ENCODE measurements at places on chromosomes 1 and 21.

- DNase-seq: no peak
Measured at GRCh38 chr1:229874136-229874535, 192.9 kb upstream of the GALNT2 start.

GRCh38 chr1:176826265-176826664 lies 338.2 kb downstream of the ASTN1 start:
- DNase-seq: no peak

DNA sequence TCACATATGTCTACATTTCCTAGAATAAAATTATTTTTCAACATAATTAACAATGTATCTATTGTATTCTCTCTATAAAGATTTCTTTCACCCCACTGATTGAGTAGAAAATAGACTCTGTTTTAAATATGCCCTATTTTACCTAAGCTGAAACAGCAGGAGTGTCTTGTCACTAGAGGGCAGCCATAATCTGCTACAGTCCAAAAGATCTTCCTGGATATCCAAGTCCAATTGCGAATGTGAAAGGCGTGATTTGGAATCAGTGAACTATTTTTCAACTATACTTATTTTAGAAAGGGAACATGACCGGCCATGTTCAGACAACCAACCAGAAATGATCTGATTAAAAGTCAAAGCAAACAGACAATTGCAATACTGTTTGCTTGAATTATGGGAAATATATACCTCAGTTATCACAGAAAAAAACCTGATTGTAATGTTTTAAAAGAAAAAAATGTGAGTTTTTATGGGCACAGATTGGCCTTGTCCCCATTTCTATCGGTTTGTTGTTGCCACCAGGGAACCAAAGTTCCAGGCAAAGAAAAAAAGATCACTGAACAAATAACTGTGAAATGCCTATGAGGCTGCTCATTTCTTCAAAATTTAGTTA lies 1211.0 kb upstream of the ADGRL4 start:
- no peak for DNase-seq

DNA sequence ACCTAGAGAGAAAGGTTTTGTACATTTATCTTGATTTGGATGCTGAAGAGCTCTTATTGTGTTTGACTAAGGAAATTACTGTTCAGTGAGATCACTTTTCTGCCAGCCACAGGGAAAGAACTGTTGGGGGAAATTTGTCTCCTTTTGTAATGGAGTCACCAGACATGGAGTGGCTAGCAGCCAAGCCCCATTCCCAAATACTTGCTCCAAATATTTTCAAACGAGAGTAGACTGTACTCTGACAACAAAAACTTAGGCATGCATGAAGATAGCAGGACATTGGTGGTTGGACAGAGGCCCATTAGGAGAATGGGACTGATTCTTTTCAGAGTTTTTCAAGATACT lies 21.1 kb downstream of the IPO9 start:
- no peak for DNase-seq

DNA sequence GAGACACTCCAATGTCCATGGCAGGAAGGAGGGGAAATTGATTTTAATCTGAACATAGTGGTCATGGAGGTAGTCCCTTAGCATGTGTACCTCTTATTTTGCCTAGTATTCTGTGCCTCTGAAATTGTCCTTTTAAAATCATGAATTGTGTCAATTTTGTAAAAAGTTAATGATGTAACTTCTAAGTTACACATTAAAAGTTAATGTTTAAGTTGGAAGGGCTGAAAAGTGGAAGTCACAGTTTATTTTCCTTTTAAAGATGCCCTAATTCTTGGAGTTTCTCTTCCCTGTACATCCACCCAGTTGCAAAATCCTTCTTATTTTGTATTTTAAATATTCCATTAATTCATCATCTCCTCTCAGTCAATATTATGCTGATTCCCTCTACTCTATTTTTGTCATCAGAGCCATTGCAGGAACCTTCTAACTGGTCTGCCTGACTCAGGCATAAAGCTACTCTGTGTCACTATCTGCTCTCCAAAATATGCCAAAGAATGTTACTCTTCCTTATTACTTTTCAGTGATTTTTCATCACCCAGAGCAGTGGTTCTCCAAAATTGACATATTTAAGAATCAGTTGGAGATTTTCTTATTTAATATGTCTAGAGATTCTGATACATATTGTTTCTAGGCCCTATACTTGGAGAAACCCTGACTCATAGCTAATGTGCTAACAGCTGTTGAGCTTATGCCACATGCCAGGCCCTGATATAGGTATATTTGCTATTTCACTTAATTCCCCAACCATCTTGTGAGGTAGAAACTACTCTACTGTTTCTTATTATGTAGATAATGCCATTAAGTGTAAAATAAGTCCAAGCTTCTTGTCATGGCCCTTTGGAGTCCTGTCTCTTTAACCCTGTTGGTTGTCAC lies 5.1 kb downstream of the HOOK1 start:
- DNase-seq: no peak

- DNase-seq: no peak
Measured at GRCh38 chr21:20822666-20823065, 175.5 kb upstream of the NCAM2 start.

DNA sequence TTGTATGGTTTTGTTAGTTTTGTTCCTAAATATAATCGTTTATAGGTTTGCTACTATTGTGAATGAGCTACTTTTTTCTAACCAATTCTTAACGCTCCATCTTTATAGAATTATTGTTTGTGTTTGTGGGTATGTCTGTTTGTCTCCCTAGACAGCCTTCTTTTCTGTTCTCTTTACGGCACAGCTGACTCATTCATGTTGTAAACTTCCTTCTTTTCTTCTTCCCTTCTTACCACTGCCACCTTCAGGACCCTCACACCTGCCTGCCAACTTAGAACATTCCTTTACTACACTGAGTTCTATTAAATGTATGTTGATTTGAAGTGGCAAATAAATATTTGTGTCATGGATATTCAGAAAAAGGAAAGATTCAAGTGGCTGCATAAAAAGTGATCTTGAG lies 29.1 kb downstream of the AK5 start:
- DNase-seq: no peak

- DNase-seq: no peak
Measured at GRCh38 chr1:81834268-81834667, 33.5 kb downstream of the ADGRL2 start.

DNA sequence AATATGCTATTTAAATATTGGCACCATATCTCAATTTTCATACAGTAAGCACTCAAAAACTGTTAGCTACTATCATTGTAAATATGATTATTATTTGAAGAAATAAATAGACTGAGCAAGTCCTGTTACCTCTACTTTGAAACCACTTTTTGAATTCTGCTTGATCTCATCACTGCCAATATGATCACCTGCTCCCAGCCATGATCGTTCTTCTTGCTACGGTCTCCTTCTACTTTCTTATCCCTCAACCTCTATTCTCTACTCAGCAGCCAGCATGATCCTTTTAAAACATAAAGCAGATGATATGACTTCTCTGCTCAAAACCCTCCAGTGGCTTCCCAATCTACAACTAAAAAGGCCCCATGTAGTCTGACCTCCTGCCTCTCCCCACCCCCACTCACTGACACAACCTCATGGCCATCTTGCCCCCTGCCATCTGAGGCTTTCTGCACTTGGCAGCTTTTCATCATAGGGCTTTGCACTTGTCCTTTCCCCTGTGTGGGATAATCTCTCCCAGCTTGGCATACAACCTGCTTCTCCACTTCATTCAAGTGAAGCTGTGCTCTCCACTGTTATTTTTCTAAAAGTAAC lies 27.2 kb downstream of the CD34 start:
- DNase-seq: no peak

DNA sequence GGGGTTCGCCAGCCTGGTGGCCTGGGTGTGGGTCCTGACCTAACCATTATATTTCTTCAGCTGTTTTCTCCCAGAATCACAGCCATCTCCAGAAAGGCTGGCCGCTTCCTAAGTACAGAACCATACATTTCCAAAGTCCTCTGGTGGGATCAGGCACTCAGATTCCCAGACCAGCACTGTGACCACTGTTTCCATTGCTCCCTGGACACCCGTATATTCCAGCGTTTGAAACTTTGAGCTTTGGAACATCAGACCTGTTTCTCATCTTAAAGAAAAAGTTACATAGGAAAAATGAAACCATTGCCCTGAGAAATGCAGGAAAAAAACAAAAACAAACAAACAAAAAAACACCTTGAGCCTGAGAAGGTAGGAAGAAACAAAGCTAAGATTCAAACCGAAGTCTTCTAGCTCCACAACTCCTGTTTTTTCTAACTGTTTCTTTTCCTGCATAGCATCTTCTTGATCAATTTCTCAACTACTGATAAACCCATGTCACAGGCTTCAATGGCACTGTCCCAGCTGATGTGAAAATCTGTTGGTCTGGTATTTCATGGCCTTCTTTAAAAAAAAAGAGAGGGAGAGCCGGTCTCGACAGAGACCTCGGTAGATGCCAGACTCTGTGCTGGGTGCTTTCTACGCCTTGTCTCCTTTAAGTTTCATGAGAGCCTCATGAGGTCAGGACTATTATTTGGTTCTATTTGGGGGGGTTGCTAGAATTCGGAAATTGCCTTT lies 221.3 kb downstream of the TOMM20 start:
- DNase-seq: no peak

DNA sequence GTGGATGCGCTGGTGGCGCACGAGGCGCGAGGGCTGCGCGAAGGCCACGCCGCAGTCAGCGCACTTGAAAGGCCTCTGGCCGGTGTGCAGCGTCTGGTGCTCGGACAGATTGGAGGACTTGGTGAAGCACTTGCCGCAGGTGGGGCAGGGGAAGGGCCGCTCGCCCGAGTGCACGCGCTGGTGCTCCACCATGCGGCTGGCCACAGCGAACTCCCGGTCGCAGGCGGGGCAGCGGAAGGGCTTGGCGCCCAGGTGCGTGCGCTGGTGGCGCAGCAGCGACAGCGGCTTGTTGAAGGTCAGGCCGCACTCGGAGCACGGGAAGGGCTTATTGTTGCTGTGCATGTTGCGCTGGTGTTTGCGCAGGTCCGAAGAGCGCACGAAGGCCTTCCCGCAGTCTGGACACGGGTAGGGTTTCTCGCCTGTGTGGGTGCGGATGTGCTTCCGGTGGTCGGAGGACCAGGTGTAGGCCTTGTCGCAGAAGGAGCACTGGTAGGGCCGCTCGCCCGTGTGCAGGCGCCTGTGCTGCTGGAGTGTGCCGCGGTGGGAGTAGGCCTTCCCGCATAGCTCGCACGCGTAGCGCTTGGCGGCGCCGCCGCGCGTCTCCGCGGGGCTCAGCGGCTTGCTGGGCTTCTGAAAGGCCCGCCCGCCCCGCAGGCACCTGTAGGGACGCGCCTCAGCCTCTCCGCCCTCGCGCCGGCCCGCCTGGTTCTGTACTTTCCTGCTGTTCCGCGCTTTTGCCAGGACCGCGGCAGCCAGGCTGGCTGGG lies 4.7 kb downstream of the ZNF648 start:
- DNase-seq: no peak

DNA sequence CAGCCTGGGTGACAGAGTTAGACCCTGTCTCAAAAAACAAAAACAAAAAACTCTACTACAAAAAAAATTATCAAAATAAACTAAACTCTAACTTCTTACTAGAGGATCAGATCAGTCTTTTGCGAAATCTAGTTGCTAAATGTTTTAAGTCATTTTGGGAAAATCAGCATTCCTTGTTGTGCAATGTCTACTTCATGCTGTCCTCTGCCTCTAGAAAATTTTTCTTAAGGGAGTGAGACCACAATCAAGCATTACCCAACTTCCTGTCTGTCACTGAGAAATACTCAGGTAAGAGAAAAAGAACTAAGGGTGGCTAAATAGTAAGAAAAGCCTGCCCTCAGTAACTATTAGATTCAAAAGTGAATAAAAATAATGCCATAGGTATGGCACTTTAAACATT lies 67.2 kb upstream of the FOXD3 start:
- DNase-seq: no peak

DNA sequence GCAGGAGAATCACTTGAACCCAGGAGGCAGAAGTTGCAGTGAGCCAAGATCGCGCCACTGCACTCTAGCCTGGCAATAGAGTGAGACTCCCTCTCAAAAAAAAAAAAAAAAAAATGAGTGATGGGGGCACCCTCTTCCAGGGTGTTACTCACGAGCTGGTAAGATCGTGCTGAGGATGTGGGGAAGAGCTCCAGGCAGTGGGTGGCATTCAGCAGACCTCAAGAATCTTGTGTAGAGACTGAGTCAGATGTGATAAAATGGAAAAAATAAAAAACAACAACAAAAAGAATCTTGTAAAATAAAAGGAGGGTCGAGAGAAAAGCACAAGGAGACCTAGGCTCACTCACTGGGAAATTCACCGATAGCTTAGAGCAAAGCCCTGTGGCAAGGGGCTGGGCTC lies 38.5 kb downstream of the EPHA2 start:
- DNase-seq: no peak

DNA sequence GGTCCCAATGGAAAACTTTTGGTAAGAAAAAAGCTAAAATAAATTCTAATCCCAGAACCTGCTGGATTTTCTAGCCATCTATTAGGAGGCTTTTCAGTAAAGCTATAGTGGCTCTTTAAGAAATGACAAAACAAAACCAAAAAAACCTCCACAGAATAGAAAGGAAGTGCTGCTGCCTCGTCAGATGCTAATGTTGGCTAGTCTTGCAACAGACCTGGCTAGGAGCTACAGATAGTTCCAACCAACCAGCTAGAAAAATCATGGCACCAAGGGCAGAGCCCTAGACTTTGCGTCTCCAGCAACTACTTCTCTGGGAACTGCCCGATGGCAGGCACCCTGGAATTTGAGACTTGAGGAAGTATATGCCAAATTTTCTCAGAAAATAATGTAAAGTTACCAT lies 7.6 kb downstream of the CD101 start:
- no peak for DNase-seq

- DNase-seq: no peak
Measured at GRCh38 chr1:198387587-198387986, 152.9 kb downstream of the ATP6V1G3 start.

- no peak for DNase-seq
Measured at GRCh38 chr1:54475357-54475881, 69.2 kb upstream of the SSBP3 start.

GRCh38 chr1:192703283-192704206 lies 67.6 kb downstream of the RGS13 start:
- DNase-seq: no peak

DNA sequence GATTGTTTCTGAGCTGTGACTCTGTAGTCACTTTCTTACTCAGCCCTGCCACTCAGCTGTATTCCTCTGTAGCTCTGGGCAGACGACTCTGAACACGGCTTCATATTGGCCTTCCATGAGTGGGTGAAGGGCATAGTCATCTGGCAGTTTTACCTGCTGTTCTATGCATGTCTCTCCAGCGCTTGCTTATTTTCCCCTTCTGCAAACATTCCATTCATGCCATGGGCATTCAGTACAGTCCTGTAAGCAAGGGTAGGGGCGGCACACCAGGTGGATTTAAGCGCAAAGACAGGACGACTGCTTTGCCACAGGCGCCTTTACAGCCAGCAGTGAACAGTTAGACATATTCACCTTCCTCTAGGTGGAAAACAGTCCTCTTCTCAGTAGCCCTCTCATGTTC lies 4.4 kb upstream of the WDR26 start:
- no peak for DNase-seq

DNA sequence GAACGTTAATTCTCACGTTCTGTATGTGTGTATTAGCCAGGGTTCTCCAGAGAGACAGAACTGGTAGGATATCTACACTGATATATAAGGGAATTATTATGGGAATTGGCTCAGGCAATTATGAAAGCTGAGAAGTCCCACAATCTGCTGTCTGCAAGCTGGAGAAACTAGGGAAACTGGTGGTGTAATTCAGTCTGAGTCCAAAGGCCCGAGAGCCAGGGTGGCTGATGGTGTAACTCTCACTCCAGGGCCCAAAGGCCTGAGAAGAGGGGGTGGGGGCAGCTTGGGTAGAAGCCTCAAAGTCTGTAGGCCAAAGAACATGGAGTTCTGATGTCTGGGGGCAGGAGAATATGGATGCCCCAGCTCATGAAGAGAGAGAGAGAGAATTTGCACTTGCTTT lies 13.3 kb upstream of the VASH2 start:
- no peak for DNase-seq
